ENCODE measurements at places on chromosomes 7 and 10.

DNA sequence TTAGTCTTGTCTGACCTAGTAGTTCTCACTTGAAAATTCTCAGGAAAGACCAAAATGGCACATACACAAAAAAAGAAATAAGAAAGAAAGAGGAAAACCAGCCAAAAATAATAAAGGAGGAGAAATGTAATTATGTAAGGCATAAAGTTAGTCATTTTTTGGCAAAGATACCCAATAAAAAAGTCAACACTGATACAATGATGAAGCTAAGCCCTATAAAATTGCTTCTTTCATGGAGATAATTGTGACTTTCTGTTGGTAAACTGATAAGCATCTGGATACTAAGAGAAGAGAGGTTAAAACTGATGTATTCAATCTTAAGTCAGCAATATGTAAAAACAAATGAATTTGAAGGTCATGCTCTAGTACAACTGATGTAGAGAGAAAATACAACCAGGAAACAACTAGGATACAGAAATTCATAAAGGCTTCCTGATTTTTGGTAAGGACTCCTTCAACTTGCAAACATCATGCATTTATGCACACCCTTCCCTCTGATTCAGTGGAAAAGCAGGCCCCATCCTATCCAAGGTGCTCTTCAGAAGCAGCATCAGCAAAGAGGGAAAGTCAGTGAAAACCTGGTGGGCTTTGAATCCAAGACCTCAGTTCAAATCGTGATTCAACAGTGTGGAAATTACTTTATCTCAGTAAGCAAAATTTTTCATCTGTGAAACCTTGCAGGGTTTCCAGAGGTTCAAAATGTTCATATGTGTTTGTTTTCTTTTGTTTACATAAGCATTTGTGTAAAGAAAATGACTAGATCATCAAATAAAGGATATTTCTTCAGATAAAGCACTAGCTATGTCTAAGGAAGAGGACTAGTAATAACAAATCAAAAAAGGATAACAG lies 32.6 kb downstream of the IMMP2L start:
- no peak for DNase-seq

DNA sequence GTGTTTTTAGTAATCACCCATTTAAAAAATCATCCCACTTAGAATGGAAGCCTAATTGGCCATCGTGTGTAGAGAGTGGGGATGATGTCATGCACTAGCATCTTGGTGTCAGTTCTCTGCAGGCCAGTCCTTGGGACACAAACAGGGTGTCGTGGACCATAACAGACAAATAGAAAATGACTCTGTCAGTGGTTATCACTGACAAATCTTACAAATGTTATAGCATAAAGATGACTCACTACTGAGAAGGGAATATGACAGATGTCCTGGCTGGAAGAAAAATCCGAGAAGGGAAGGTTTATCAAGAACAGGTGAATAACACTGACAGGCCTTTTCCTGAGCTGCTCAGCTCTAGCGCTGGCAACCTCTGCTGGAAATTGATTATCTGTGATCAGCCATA lies 10.6 kb downstream of the CABCOCO1 start:
- no peak for DNase-seq

- no peak for DNase-seq
Measured at GRCh38 chr7:29424984-29425309, 138.7 kb upstream of the PRR15 start.

DNA sequence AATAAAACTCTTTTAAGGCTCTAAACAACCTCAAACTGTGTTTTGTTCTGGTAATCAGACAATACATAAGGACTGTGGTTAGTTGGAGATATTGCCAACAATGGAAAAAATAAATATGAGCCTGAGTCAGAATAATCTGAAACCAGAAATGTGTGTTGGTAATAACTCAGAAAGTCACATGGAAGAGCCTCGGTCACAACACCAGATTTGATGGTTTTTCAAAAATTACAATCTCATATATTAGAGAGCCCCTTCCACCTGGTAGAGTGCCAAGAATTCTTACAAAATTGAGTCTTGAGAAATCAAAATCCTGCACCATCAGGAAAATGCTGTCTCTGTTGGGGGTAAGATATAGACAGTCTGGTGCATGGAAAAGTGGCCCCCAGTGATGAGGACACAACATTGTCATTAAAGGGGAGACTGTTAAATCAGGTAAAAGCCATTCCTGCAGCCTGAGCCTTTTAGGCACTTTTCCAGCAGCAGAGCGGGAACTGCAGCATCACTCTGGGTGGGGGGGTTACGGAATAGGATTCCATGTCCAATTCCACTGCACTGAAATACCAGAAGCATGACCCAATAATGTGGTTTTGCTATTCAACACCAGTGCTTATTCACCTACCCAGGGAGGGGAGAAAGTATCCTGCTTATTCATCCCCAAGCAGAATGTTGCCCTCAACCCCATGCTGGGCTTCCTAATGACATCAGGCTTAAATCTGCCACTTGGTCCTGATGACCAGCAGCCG lies 9.5 kb upstream of the ADAM12 start:
- DNase-seq = peak; percentile 81

GRCh38 chr10:66792441-66792840 lies 133.4 kb upstream of the LRRTM3 start:
- no peak for DNase-seq

- DNase-seq = no peak
Measured at GRCh38 chr10:65040796-65041195, 1519.6 kb downstream of the REEP3 start.

- DNase-seq = no peak
Measured at GRCh38 chr10:45444022-45444421, 70.0 kb downstream of the ALOX5 start.

GRCh38 chr7:1919539-1920265 lies 249.6 kb downstream of the ELFN1 start:
- DNase-seq = no peak

DNA sequence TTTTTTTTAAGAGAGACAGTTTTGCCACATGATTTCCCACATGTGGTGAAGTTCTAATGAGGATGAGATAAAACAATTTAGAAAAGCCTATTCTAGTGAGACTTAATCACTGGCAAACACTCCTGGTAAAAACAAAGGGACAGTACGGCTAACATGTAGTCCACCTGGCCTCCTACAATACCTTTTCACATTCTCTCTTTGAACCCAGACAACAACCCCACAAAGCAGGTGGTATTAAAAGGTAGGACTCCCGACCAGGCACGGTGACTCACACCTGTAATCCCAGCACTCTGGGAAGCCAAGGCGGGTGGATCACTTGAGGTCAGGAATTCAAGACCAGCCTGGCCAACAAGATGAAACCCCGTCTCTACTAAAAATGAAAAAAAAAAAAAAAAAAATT lies 12.4 kb downstream of the PARD3 start:
- no peak for DNase-seq

GRCh38 chr7:4805110-4805983 lies 29.9 kb downstream of the AP5Z1 start:
- no peak for DNase-seq

DNA sequence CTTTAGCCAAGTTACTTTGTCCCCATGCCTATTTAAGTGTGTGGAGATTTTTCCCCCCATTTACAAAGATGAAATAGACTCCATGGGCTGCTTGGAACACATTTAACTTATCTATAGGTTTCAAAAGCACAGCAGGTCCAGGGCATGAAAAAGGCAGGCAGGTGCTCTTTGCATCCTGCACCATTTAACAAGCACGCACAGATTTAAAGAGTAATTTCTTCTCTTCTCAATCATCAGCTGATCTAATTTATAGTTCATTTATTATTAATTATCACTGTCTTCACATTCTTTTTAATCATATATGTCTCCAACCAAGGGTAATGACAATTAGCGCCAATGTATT lies 156.8 kb downstream of the CACNA2D1 start:
- no peak for DNase-seq

- DNase-seq = no peak
Measured at GRCh38 chr7:90788052-90788451, 191.9 kb downstream of the CDK14 start.

DNA sequence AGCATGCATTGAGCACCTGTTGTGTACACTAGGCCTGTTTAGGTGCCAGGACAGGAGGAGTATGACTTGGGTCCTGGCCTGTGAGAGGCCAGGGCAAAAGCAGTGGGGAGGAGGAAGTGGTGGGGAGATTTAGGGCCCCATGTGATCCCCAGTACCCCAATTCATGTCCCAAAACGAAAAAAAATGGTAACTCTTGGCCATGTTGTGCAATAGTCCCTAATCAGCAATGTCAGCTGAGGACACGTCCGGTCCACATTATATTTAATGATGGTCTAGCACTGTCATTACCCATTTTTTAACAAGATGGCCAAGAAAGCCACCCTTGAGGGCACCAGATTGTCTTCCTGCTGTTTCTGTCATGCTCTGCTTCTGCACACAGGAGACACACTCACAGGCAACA lies 142.0 kb upstream of the RET start:
- DNase-seq = no peak

DNA sequence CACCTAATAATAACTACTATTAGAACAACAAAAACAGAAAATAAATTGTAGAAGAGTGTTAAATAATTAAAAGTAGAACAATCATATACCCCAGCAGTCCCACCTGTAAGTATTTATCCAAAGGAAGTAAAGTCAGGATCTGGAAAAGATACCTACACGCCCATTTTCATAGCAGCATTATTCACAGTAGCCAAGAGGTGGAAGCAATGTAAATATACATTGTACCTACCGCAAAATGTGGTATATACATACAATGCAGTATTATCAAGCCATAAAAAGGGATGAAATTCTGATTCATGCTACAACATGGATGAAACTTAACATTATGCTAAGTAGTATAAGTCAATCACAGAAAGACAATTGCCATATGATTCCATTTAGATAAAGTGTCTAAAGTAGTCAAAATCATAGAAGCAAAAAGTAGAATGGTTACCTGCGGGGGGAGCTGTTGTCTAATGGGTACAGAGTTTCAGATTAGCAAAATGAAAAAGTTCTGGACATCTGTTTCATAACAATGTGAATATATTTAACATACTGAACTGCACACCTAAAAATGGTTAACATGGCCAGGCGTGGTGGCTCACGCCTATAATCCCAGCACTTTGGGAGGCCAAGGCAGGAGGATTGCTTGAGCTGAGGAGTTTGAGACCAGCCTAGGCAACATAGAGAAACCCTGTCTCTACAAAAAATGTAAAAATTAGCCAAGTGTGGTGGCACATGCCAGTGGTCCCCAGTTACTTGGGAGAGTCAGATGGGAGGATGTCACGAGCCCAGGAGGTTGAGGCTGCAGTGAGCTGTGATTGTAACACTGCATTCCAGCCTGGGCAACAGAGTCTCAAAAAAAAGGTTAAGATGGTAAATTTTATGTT lies 6.0 kb upstream of the TMED4 start:
- no peak for DNase-seq

GRCh38 chr7:155464948-155465739 lies 7.2 kb downstream of the EN2 start:
- DNase-seq = no peak

DNA sequence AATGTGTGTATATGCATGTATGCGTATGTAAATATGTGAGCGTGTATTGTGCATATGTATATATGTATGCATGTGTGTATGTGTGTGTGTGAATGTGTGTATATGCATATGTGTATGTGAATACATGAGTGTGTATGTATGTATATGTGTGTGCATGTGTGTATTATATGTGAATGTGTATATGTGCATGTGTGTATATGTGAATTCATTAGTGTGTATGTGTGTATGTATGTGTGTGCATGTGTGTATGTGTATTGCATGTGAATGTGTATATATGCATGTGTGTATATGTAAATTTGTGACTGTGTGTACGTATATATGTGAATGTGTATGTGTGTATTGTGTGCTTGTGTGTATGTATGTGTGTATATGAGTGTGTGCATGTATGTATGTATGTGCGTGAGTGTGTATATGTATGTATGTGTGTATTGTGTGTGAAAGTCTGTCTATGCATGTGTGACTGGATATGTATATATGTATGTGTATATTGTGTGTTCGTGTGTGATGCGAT lies 455.9 kb downstream of the TYW1 start:
- DNase-seq = no peak

DNA sequence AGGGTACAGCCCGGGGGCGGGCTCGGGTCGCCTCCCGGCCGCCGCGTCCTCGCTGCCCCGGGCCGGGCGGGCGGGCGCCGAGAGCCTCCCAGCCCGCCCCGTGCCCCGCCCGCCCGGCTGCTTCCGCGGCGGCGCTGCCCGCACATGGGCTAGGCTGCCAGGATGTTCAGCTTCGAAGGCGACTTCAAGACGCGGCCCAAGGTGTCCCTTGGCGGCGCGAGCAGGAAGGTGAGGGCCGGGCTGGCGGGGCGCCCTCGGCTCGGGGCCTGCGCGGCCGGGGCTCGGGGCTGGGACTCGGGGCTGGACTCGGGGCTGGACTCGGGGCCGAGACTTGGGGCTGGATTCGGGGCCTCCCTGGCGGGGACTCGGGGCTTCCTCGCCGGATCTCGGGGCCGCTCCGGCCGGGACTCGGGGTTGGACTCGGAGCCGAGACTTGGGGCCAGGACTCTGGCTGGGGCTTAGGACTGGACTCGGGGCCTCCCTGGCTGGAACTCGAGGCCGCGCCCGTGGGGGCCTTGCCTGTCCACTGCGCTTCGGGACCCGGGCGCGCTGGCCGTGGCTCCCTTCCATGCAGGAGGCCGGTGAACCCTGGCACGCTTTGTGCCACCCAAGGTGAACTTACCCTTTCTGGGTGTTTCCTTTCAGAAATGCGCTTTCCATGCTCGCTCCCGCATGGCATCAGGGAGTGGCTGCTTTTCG lies 534 bp downstream of the UBE3C start:
- no peak for DNase-seq

DNA sequence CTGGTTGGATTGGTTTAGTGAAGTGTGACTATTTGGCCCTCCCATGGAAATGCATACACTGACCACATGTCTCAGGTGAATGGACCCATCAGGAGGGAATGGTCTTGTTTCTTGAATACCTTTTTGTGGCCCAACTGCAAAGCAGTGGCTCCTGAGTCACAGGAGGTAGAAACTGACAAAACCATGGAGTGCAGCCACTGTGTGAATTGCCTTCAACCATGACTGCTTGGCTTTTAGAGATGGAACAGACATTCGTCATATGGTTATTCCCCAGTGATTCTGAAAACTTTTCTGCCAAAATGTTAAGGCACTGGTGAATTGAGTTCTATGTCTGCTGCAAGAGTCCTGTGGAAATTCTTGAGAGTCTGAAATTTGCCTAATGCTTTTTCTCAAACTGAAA lies 64.7 kb downstream of the CDK14 start:
- DNase-seq = no peak

DNA sequence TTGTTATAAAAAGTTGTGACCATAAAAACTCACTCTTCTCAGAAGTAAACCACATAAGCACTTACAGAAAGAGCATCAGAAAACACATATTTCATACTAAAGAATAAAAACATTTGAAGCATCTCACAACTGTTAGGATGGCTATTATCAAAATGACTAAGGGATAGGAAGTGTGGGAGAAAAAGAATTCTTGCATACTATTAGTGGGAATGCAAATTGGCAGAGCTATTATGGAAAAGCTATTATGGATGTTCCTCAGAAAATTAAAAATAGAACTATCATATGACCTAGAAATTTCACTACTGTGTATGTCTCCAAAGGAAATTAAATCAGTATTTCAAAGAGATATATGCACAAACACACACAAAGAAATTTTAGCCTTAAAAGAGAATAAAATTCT lies 25.2 kb upstream of the POT1 start:
- no peak for DNase-seq

- DNase-seq = no peak
Measured at GRCh38 chr10:36050763-36051499, 408.8 kb upstream of the FZD8 start.
